Mesothelial cell of epicardium (in vitro differentiated cells): ENCODE measurements at places on chromosomes 5 and 9.

- DNase-seq = no peak
Observed at GRCh38 chr5:136249678-136250266, 56.8 kb upstream of the SMIM32 start.

DNA sequence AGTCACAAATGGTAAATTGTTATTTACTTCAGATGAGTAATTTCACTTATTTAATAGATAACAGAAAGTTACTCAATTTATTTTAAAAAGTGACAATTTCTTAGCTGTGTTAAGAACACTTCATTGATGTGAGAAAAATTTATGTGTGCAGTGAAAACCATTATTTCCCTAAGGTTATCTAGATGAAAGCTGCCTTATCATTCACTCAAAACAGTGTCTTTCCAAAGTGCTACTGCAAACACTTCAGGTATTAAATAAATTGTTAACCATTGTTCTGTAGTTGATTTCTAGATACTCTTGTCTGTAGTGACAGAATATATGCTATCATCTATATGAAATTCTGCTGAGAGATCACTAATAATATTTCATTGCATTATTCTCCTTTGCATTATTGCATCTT, 33.5 kb upstream of the PRDM9 start:
- no peak for DNase-seq

GRCh38 chr5:9209846-9210492, 335.9 kb downstream of the SEMA5A start:
- DNase-seq = no peak

DNA sequence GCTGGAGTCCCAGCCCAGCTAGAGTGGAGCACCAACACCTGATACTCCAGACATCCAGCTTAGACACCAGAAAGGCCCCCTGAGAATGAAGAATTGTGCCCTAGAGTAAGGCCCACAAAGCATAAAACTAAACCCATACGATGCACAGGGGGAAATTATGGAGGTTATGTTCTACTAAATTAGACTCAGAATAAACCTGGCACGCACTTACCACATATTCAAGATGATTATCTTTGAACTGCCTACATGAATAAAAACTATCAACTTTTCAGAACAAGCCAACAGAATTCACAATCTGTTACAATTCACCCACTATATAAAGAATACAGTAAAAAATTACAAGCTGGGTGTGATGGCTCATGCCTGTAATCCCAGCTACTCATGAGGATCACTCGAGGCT, 168.5 kb downstream of the CPLANE1 start:
- DNase-seq = no peak

GRCh38 chr9:15485836-15486666, 24.7 kb downstream of the PSIP1 start:
- DNase-seq = no peak

DNA sequence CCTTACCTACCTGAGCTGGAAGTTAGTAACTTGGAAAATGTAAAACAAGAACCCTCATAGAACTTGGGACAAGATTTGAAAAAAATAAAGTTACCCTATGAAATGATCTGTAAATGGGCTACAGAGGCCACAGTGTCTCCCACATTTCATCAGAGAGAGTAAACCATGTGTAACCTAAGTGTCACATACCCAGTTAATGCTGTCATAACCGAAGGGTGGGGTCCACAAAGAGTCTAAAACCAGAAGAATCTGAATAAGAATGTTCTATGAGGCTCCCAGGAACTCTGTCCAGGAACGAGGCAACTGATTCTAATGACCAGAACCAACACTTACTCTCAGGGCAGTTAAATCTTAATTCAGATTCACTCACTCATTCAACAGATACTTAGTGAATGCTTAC, 1.0 kb upstream of the FAM13B start:
- DNase-seq = no peak
